Activated CD4-positive, alpha-beta T cell treated with anti-CD3 and anti-CD28 coated beads, Interleukin-2, Interleukin-6, amounts not matched to agents 100 ng/mL and 50 ng/mL, durations not matched to agents 16 hours and 8 hours (primary cell): ENCODE measurements at places on chromosomes 5 and 9.

GRCh38 chr9:134622896-134623257, 18.7 kb upstream of the COL5A1 start:
- no peak for DNase-seq

DNA sequence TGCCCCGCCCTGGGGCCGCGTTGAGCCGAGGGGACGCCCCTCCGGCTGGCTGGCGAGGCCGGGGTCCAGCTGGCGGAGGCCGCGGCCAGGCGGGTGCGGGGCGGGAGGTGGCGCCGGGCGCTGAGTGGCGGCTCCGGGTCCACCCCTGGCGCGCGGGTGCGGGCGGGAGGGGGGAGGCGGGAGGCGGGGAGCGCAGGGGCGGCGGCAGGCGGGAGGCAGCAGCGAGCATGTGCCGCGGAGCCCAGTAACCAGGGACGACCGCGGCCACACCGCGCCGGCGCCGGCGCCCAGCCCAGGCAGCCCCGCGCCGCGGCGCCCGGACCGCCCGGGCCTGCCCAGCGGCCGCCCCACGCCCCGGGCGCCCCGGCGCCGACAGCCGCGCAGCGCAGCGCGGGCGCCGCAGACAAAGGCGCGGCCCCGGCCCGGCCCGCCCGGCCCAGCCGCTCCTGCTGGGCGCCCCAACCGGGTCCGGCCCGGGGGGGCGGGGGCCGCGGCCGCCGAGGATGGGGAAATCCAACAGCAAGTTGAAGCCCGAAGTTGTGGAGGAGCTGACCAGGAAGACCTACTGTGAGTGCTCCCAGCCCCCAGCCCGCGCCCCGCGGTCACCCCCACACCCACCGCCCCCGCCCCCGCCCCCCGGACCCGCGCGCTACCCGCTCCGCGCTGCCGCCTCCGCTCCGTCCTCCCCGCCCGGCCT, at the start of gene NCS1:
Gene NCS1, plus strand, starts transcription at position 244 of the 697 bp plus-strand sequence. Its CDS starts 260 bp downstream, at position 504.
- DNase-seq, result peak; percentile 48

- DNase-seq, result no peak
These were observed 24.2 kb upstream of the RNU6ATAC start for GRCh38 chr9:134188386-134189144.

GRCh38 chr9:95100071-95100627, 217.4 kb downstream of the FANCC start:
- no peak for DNase-seq

- DNase-seq, result no peak
These were observed 19.4 kb downstream of the OGN start for GRCh38 chr9:92385001-92385400.

DNA sequence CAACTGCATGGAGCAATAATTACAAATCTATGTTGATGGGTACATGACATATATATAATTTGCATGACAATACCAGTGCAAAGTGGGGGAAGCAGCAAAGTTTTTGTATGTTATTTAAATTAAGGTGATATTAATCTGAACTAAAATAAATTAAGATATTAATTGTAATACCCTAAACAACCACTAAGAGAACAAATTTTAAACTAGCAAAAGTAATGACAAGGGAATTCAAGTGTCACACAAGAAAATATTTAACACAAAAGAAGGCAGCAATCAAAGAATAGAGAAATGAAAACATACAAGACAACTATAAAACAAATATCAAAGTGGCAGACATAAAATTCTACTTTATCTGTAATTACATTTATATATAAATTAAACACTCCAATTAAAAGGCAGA, 2003.4 kb downstream of the MAT2B start:
- no peak for DNase-seq

DNA sequence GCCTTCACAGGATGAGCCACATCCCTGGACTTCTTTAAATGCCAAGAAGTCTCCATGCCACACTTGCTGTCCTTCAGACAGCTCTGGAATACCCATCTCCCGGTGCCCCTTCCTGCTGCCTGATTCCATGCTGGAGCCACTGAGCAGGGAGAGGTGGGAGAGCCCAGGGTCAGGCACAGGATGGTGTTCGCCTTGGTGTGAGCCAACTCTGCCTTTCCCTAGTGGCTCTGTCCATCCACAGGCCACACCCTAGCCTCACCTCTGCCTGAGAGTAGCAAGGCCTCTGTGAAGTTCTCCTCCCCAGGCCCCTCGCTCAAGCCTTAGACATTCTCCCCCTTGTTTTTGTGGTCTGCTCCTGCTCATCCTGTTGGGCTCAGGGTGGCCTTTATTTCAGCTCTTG, 54.2 kb upstream of the ANGPTL2 start:
- no peak for DNase-seq

- no peak for DNase-seq
These were observed 529.3 kb downstream of the BNC2 start for GRCh38 chr9:16341177-16341576.

- peak; percentile 60 for DNase-seq
These were observed 3.6 kb upstream of the B4GALT1 start for GRCh38 chr9:33170464-33171415.

DNA sequence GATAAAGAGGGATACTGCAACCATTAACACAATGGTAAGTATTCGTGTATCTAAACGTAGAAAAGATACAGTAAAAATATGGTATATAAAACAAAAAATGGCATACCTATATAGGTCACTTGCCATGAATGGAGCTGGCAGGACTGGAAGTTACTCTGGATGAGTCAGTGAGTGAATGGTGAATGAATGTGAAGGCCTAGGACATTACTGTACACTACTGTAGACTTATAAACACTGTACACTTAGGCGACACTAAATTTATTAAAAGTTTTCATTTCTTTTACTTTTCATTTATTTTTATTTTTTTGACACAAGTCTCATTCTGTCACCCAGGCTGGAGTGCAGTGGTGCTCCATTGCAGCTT, 14.1 kb downstream of the TDRD7 start:
- no peak for DNase-seq

DNA sequence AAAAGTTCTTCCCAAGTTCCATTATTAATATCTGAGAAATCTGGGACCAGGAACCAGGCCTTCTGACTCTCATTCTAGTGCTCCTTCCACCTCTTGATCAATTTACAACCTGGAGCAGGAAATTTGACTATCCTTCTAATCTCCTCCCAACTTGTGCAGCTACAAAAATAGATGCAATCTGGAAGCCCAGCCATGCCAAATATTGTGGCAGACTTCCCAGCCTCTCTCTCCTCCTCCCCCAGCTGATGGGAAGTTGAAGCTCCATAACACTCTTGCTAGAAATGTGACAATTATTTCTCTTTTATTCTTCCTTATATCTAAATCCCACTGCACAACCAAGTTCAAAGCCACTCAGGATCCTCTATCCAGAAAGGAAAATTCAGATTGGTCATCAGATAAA, 252.1 kb downstream of the SEC61B start:
- no peak for DNase-seq

GRCh38 chr5:108036482-108036881, 345.4 kb downstream of the FBXL17 start:
- DNase-seq, result no peak

GRCh38 chr9:17171309-17172094, 36.7 kb downstream of the CNTLN start:
- DNase-seq, result no peak

GRCh38 chr9:69324549-69325401, at the start of gene ENTREP1:
TSS of gene ENTREP1 (plus strand) at chr9:69325215. CDS start at chr9:69325310, 95 bp downstream.
- no peak for DNase-seq

DNA sequence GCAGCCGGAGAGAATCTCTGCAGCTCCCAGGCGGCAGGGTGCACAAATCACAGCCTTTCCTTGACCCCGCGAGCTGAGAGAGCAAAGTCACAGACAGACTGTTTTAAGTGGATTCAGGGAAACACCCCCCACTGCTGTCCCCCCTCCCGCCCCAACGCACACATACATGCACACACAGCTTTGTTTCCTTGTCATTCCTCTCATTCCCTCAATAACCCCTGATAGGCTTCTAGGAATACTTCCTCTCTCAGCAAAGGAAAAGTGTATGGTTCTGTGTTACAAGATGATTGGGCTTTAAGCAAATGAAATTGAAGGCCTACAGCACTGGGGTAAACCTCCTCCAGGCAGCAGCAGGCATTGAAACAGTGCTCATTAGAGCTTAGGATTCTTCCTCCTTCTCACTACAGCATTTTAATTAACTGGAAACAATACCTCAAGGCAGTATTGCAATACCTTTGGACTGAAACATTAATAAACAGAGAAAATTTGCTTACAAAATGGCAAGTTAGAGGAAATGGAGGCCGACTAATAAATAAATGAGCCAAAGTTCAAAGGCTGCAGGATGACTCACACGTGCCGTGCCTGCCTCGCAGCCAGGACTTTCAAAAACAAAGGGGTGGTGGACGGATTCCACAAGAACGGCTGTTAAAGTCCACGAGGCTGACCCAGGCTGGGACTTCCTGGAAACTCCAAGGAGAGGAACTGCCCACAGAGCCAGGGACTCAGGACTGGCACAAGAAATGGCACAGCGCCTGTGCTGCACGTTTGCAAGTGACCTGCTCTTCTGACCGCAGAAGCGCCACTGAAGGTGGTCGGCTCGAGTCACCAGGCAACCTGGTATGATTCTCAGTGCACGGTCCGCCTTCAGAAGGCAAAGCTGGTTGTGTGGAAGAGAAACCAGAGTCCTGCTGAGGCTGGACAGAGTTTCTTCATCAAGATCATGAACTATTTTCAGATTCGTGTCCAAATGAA, 236.2 kb downstream of the SYK start:
- peak; percentile 38 for DNase-seq

DNA sequence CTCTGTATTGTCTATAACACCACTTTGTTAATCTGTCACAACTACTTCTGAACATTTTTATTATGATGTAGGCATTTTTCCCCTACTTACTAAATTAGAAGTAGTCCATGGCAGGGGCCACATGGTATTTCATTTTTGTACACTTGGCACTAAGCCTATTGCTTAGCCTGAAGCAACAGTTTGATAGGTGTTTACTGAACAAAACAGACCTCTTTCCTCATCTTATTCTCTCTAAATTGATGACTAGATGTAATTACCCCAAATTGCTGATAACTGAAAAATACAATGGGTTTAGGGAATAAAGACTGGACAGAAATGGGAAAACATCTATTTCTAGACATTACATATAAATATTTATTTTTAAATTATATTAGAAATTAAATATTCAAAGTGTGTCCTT, 633.8 kb downstream of the SLCO4C1 start:
- DNase-seq, result no peak

GRCh38 chr5:103840600-103840999, 278.0 kb upstream of the NUDT12 start:
- no peak for DNase-seq

DNA sequence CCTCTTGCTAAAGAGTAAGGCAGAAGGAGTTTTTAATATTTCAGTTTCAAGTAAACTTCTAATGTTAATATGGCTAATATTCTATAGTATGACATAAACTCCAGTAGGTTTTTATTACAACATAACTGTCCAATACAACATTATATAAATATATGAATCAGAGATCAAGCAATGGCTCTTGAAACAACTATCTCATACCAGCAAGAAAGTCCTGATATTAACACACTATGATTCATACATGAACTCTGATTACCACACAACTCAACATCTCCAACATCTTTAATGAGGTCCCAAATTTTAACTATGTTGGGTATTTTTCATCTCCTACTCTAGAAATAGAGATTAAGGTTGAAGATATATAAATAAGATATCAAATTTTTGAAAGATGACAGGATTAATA, 878.3 kb downstream of the TLE1 start:
- no peak for DNase-seq

- DNase-seq, result no peak
These were observed 80.9 kb upstream of the SPOCK1 start for GRCh38 chr5:137580030-137580429.

GRCh38 chr5:65037831-65038815, 269.4 kb downstream of the CWC27 start:
- peak; percentile 19 for DNase-seq

DNA sequence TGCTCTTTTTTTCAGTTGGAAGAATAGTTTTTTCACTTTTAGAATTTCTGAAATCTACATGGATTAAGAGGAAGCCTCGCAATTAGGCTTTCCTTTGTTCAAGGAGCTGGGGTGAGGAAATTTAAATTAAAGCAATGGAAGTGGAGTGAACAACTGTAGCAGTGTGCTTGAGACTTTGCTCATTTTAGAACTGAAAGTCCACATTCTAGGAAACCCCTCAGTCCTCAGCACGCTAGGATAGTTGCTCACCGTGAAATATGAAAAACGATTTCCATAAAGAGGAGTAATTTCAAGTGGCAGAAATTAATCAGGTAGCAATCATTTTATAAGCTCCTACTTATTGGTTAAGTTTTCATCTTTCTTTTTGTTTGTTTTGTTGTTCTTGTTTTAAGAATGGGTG, 243.0 kb upstream of the ITGA1 start:
- no peak for DNase-seq

DNA sequence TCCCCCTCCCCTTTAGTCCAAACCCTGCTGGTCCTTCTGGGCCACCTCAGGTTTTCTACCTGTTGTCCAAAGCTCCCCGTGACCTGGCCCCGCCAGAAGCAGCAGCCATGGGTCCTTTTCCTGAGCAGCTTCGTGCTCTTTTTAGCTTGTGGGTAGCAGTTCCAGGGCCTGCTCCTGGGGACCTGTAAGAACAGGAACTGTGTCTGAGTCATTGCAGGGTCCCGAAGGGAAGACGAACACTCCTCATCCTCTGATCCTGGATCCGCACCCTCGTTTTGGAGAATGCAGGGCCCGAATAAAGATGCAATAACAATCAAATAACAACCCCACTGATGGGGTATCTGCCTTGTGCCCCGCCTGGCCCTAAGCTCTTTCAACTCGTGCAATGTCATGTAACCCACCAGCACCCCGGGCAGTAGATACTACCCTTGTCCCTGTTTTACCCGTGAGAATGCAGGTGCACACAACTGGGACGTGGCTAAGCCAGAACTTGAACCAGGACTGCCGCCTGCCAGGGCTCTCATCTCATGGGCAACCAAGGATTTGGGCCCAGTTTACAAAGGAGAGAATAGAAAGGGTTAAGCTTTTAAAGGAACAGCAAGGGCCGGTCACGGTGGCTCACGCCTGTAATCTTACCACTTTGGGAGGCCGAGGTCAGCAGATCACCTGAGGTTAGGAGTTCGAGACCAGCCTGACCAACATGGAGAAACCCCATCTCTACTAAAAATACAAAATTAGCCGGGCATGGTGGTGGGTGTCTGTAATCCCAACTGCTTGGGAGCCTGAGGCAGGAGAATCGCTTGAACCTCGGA, 33.2 kb downstream of the NEK6 start:
- no peak for DNase-seq

- no peak for DNase-seq
These were observed 52.4 kb downstream of the CDC14B start for GRCh38 chr9:96567203-96567700.

GRCh38 chr5:37071901-37072581, 177.1 kb downstream of the CPLANE1 start:
- DNase-seq, result peak; percentile 6

DNA sequence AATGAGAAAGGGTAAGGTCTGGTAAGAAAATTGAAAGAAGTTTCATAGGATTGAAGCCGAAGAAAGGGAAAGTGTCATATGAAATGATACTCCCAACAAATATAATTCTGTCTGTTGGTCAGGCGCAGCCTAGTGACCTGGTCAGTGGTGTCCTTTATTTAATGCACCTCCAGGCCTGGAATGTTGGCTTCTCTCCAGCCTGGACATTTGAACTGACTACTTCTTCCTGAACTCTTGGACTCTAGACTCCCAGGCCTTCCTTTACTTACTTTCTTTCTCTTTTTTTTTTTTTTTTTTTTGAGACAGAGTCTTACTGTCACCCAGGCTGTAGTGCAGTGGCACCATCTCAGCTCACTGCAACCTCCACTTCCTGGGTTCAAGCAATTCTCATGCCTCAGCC, 1381.5 kb upstream of the WWC1 start:
- DNase-seq, result no peak
